ENCODE measurements at places on chromosomes 6 and 20.

DNA sequence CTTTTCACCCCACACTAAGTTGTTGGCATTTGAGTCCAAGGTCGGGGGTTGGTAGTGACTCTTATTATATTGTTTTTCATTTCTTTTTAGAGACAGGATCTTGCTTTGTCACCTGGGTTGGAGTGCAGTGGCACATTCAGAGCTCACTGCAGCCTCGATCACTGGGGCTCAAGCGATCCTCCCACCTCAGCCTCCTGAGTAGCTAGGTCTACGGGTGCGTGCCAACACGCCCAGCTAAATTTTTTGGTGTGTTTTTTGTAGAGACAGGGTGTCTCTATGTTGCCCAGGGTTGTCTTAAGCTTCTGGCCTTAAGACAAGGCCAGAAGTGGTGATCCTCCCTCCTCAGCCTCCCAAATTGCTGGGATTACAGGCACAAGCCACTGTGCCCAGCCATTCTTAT is 25.1 kb upstream of the TGM2 start:
- no peak for DNase-seq

DNA sequence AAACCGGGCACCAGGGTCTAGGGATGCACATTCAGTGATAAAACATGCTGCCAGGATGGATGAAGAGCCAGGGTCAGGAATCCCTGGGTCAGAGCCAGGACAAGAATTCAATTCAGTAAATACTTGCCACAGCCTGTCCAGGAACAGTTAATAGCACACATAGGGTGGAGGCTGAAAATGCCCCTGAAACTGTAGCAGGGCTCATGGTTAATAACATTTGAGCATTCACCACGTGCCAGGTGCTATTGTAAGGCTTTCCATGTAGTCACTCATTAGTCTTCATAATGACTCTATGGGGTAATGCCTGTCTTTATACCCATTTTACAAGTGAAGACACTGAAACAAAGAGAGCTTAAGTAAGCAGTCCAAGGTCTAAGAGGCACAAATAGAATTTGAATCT is 296.3 kb downstream of the LRFN2 start:
- no peak for DNase-seq

DNA sequence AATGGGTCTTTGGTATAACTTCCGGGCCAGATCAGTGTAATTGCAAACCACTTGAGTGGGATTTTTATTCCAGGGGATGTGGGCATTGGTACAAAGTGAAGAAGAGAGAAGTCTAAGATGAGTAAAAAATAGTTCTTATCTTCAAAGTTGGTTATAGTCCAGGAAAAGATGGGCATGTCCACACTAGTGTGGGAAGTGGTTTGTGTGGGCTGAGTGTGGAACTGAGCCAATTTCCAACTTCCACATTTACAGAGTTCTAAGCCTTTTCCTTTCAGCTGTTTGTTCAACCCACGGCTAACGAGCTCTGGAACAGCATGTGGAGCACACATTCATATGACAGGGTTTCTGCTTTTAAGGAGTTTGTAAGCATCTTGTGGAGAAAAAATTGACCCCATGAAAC is 72.3 kb upstream of the IFNGR1 start:
- DNase-seq: peak; percentile 52

GRCh38 chr6:52074155-52074554 is 13.3 kb downstream of the PKHD1 start:
- DNase-seq: no peak

DNA sequence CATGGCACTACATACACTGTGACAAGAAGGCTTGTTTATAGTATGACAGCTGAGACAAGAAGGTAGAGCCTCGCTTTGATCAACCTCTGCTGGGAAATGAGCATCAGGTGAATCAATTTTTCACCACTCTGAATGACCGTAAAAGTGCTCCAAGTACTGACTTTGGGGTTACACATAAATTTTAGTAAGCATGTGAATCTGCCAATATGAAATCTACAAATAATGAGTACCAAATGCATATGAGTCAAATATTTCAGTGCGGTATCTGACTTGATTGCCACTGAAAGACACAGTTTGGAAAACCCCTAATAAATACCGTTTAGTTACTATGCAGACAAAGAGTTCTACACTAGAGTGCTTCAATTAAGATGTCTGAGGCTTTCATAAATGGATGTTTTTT is 77.8 kb downstream of the ATG5 start:
- DNase-seq: no peak

GRCh38 chr6:33677143-33677660 is 34.3 kb downstream of the UQCC2 start:
- DNase-seq: no peak

- DNase-seq: no peak
Measured at GRCh38 chr20:6863355-6863754, 95.9 kb downstream of the BMP2 start.

DNA sequence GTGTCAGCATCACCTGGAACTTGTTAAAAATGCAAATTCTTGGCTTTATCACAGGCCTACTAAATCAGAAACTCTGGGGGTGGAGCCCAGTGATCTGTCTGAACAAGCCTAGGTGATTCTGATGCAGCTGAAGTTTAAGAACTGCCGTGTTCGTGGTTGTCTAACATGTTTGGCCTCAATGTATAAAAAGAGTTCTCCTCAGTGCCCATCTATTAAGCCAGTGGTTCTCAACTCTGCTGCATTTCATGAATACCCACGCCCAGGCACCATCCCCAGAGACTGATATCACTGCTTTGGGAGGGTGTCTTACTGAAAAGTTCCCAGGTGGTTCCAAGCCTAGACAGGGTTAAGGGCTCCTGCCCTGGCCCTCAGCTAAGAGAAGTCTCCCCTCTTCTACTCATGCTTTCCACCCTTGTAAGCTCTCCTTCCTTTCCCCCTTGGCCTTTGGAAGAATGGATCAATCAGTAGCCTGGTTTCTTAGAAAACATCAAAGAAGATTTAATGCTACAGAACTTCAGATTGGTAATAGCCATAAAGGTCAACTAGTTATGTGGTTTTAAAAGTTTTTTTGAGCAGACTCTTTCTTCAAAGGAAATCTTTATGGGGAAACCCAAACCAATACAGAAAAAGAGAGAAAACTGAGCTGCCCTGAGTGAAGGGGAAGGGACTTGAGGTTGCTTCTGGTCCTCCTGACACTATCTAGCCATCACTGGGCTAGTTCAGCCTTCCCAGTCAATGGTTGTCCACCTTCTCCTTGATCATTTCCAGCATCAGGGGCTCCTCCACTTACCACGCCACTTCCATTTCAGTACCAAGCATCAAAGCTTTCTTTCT is 38.9 kb upstream of the TNFAIP3 start:
- DNase-seq: no peak

- DNase-seq: peak; percentile 53
Measured at GRCh38 chr6:7151381-7151780, 43.6 kb downstream of the RREB1 start.

DNA sequence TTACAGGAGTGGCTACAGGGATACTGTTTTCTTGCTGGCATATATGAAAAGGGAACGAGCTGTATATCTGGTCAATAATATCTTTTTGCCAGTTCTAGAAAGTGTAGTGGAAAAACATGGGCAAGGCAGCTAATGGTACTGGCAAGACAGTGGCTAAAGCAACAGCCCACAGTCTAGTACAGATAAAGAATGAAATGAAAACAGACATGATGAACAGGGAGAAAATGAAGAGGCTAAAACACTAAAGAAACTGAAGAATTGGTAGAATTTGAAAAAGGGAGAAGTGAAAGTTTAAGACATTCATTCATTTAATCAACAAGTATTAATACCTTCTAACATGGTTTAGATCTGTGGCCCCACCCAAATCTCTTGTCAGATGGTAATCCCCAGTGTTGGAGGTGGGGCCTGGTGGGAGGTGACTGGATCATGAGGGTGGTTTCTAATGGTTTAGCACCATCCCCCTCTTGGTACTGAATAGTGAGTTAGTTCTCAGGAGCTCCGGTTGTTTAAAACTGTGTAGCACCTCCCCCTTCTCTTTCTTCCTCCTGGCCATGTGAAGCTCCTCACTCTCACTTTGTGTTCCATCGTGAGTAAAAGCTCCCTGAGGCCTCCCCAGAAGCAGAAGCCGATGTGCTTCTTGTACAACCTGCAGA is 18.1 kb downstream of the FAM184A start:
- DNase-seq: no peak

GRCh38 chr6:40441150-40441549 is 146.0 kb downstream of the LRFN2 start:
- DNase-seq: no peak

Data from testis (tissue), 5 donors.